Germinal center (tissue), 1 donor: ENCODE measurements at places on chromosomes 4 and X.
A peak's percentile ranks its signal among the peaks of the same experiment; 100 is the strongest.

- DNase-seq = no peak
Observed at GRCh38 chrX:139881130-139881529, 51.7 kb downstream of the ATP11C start.

- DNase-seq = no peak
Observed at GRCh38 chrX:30530606-30531005, 47.0 kb downstream of the TASL start.

DNA sequence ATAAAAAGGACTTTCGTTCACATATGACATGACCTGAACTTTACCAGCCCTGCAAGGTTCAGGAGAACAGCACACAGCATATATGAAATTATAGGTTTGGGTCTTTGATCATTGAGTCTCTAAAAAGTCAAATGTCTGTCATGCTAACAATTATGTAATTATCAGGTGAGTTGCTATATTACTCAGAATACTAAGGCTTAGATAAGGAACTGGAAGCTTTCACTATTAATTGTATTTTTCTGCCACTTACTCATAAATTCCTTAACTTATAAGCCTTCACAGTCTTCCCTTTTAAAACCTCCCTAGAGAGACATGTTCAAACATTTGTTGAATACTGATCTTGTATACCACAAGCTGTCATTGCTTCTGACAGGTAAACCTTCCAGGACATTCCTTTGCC is 292.8 kb upstream of the MAGEB2 start:
- DNase-seq = no peak

GRCh38 chr4:116092961-116093360 is 979.5 kb upstream of the NDST4 start:
- DNase-seq = no peak

GRCh38 chr4:8393593-8394038 is 46.9 kb downstream of the ACOX3 start:
- no peak for DNase-seq

DNA sequence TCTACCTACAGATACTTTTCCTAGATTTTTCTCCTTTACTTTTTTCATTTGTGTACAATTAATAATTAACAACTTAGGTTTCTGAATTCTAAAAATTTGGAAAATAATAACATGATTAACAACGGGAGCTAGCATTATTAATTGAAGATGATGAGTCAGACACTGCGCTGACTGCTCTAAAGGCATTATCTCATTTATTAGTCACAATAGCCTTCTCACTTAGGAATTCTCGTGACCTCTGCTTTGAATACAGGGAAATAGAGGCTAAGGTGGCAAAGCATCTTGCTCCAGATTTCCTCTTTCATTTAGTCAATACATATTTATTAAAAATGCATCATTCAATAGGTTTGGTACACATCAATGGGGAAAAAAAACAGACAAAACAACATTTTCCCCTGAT is 441.3 kb downstream of the PCDH18 start:
- DNase-seq = no peak

GRCh38 chr4:104138116-104138515 is 356.6 kb downstream of the CXXC4 start:
- DNase-seq = no peak

DNA sequence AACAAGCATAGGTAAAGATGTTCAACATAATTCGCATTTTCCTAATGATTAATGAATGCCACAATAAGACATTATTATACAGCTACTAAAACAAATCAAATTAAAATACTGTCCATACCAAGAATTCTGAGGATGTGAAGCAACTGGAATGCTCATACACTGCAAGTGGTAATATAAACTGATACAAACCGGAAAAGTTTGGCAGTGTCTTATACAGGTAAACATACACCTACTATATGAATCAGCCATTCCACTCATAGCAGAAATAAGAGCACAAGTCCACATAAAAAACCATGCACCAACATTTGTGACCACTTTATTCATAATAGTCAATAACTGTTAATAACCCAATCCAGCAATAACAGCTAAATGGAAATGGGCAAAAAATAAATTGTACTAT is 79.3 kb downstream of the FBXW7 start:
- DNase-seq = no peak

DNA sequence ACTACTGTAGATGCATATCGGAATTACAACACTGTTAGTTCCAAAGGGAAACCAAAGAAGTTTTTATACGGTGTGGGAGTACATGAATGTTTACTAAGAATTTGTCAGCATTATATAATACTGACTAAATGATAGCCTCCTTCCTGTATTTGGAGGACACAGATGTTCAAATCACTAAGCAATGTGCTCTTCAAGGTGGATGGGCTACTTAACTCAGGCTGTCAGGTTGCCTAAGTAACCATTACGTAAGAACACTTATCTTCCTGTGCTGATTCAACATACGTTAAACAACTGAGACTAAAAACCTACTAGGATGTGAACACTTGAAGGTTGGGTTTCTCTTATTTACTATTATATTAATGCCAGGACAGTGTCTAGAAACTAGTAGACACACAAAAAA is 81.9 kb upstream of the HPGD start:
- no peak for DNase-seq

DNA sequence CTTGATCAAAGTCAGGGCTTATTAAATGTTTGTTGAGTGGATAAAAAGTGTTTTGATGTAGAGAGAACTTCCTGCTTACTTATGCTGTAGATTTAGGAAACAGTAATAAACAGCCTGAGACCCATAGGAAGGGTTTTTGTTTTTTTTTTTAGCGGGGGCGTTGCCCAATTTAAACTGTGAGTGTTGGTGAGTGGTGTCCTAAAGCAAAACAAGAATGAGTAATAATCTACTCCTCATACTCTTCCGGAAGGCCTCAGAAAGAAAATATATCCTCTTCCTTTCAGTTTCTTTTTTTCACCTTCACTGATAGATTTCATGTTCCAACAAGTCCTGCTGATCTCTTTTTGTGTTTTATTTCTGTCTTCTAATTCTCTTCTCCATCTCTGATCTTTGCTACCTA is 104.4 kb upstream of the SCML1 start:
- DNase-seq = no peak

GRCh38 chrX:36199928-36200327 is 280.4 kb downstream of the CFAP47 start:
- DNase-seq = no peak

DNA sequence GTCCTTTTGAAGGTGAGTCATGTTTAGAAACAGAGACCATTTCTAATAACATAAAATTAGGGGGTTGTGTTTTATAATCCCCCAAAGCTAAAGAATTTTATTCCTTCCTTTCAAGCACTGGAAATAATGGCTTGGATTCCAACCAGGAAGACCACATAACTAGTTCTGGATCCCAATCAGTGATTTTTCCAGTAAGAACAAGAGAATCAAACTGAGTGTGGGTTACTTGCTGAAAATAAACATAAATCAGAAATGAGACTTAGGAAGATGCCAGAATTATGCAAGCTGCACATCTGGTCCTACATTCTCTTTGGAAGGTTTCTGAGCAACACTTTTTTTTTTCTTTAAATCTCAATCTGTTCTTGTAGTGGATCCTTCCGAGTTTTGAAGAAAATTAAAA is 76.3 kb downstream of the SOWAHB start:
- DNase-seq = no peak

- DNase-seq = no peak
Observed at GRCh38 chr4:151946718-151947117, 185.9 kb upstream of the GATB start.

DNA sequence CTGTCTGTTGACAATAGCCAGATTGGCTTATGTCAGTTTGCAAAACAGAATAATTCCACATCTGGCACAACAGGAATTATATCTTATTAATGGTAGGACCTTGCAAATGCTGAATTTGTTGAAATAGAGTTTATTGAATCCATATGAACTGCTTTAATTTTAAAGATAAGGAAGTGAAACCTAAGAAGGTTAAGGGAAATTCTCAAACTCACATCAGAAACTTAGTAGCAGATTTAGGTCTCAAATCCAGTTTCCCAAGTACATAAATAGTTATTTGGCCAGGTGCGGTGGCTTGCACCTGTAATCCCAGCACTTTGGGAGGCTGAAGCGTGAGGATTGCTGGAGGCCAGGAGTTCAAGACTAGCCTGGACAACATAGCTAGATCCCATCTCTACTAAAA is 117.1 kb downstream of the HNRNPD start:
- DNase-seq = no peak

DNA sequence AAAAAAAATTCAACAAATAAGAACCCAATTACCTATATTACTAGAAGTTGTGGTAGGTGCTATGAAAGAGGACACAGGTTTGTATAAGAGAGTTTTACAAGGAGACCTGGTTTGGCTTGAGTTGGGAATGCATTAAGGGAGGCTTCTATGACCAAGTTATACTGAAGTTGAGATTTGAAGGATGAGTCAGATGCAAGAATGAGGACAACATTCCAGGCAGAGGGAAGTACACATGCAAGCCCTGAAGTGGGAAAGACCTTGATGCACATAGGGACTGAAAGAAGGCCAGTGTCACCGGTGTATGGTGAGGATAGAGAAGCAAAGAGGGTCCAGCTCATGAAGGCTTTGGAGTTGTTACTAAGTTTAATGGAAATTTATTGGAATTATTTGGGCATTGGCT is 52.2 kb downstream of the ANK2 start:
- DNase-seq = no peak

- no peak for DNase-seq
Observed at GRCh38 chr4:76980261-76980660, 30.7 kb downstream of the SEPTIN11 start.

GRCh38 chrX:17662391-17662790 is 74.9 kb upstream of the SCML1 start:
- no peak for DNase-seq

GRCh38 chr4:182738283-182739047 is 178.7 kb downstream of the DCTD start:
- DNase-seq = no peak

DNA sequence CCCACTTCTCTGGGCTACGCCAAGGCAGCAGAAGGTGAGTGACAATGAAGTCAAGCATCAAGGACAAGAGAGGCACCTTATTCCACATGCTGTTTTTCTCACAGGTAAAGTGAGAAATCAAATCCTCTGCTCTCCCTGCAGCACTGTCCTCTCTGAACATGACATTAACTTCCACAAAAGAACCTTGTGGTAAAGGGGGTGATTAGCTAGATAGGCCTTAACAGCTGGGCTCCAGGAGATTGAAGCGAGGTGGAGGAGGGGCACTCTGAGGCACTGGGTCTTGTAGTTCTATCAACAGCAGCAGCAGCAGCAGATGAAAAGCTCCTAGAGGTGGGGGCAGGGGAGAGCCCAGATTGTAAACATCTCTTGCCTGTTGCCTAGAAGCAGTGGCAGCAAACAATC is 96.8 kb upstream of the CXXC4 start:
- no peak for DNase-seq

- peak; percentile 2 for DNase-seq
Observed at GRCh38 chrX:12080265-12080664, 58.0 kb upstream of the FRMPD4 start.

- no peak for DNase-seq
Observed at GRCh38 chr4:169256856-169257761, 13.6 kb downstream of the SH3RF1 start.

- peak; percentile 11 for DNase-seq
Observed at GRCh38 chrX:53223955-53224859, 800 bp downstream of the KDM5C start.

GRCh38 chrX:149630681-149631233 is 835 bp downstream of the TMEM185A start:
- peak; percentile 3 for DNase-seq

- peak; percentile 24 for DNase-seq
Observed at GRCh38 chr4:27000820-27001219, 140.2 kb downstream of the STIM2 start.

- no peak for DNase-seq
Observed at GRCh38 chr4:186695392-186695791, 28.3 kb downstream of the FAT1 start.

- no peak for DNase-seq
Observed at GRCh38 chr4:119543779-119544178, 84.8 kb downstream of the PDE5A start.

DNA sequence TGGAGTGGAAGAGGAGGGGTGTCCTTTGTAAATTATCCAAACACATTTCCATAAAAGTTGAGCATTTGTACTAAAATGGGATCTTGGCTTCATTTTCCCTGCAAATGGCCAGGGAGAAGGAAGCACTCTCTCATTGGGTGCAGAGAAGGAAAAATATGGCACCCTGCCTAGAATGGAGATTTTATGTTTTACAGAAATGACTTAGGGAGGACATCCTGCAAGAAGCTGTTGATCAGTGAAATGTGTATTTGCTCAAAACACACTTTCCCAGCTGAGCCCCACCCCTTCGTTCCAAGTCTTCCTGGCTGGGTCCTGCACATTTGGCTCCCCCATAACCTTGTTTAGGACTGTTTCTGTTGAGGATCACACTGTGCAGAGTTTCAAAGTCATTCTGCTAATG is 213.5 kb upstream of the TAPT1 start:
- DNase-seq = no peak

GRCh38 chr4:168694667-168695066 is 197.8 kb downstream of the PALLD start:
- DNase-seq = no peak

GRCh38 chr4:172173206-172173605 is 360.0 kb downstream of the GALNTL6 start:
- no peak for DNase-seq

GRCh38 chr4:51895158-51895557 is 52.2 kb downstream of the DCUN1D4 start:
- DNase-seq = no peak

- DNase-seq = no peak
Observed at GRCh38 chr4:151882072-151882803, 121.4 kb upstream of the GATB start.

- peak; percentile 17 for DNase-seq
Observed at GRCh38 chr4:183411291-183411861, 33.1 kb upstream of the CDKN2AIP start.

DNA sequence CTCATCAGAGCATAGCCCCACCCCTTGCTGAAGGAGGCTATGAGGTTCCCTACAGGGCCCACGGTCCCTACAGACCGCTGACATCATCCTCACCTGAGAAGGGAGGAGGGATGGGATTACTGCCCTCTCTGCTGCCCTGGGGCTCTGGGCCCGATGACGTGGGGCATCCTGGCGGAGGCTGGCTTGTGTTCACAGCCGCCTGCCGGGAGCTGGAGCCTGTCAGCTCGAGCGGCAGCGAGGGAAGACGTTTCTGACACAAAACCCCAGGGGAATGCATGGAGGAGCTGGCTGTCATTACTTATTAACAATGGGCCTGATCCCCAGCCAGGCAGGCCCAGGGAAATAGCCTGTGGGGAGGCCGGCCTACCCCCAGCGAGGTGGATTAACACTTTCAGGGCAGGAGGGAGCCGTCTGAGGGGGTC is 106.6 kb upstream of the ATP6AP2 start:
- DNase-seq = no peak

- no peak for DNase-seq
Observed at GRCh38 chr4:29718136-29718535, 1002.0 kb upstream of the PCDH7 start.

DNA sequence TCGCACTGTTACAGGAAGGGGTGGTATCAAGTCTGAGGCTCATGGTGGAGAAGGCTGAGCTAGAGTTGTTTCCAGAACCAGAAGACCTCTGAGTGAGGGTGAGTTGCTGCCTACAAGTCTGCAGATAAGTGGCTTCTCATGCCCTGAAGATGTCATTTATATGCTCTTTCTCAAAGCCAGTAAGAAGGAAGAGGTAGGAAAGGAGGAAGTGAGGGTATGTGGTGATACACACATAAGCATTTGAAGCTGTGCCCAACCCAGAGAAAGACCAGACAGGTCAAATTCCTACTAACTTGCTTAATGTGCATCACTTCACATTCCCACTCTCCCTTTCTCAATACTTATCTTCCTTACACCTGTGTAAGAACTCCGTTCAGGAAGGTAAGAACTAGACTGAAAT is at the start of gene PPBP:
TSS of gene PPBP (minus strand) at position 130 of the 400 bp plus-strand sequence. CDS start at position 43, 87 bp downstream.
- no peak for DNase-seq
